NCI-H187 (cell line): ENCODE measurements at places on chromosomes 16 and 17.

GRCh38 chr17:82856361-82856760 lies 16.5 kb upstream of the ZNF750 start:
- no peak for DNase-seq

DNA sequence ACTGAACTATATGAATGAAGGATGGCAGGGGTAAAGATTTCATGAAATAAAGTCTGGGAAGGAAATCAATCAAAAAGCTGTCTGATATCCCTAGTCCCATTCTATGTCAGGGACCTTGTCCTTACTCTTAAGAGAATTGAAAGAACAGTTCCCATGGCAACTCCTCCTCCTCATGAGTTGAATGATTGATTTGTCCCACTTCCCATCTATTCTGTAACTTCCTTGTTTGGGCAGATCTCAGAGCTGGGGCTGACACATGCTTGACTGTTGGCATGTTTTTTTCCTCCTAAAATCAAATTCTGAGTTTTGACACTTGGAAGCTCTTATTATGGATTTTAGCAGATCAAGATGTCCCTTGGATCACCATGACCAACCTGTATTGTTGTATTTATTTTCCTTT lies 1138.6 kb upstream of the CDH8 start:
- DNase-seq: no peak

DNA sequence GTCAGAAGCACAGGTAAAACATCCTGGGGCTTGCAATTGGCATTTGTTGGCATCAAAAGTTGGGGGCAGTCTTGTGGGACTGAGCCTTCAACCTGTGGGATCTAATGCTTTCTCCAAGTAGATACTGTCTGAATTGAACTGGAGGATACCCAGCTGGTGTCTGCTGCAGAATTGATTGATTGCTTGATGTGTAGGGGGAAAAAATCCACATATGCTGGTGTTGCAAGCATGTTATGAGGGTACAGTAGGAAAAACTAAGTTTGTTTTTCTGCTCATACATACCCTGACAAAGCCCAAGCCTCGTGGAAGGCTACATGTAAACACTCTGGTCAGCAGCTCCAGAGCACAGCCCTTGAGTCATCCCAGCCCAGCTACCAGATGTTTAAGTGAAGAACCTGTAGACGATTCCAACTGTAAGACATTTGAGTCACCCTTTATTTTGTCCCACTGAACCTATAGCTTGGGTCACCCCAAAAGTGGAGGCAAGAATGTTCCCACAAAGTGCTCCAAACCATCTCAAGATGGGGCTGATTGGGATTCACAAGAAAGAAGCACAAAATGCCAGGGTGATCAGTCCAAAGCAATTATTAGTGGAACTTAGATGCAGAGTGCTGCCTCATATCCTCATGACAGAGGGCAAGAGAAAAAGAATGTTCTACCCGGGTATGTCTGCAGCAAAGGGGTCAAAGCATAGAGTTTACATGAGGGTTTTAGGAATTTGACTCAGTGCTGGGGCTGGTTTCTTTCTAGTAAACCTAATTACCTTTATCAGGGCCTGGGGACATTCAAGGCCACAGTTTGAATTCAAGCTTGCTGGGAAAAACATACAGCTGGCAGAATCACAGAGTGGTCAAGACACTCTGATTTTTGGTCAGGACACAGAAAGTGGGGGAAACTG lies 9.6 kb upstream of the APPBP2 start:
- DNase-seq: no peak

- DNase-seq: peak; percentile 57
These were observed 461.0 kb upstream of the C16orf82 start for GRCh38 chr16:26605626-26606271.

DNA sequence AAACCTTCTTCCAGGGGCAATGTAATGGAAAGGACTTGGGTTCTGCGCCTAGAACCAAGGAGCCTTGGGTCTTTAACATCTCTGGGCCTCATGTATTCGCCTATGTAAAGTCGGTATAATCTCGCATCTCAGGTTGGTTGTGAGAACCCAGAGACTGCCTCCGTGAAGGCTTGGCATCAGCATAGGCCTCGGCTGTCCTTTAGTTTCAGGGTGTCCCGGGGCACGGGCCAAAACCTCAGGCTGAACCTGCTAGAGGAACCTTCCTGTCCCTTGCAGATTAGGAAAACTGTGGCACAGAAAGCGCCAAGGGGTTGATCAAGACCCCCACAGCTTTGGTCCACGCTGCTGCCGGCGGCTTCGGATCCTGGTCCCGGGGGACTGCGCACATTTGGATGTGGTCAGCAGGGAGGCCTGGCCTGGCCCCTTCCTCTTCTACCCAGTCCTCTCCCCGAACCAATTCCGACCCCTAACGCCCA lies 772 bp upstream of the PHAF1 start:
- no peak for DNase-seq

DNA sequence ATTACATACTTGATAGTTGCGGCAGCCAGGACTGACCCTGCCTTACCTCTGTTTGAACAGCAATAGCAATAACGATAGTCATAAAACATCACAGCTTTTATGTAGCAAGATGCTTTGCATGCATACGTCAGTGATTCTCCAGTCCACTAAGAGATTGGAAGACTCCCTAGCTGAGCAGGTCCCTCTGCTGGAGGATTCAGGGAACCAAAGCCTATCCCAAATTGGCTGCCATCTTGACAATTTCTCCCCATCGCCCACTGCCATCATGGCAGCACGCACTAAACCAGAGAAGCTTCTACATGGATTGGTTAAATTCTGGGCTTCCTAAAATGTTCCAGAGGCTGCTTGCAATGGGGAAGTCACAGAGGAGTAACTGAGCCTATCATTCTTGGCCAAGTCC lies 360.6 kb upstream of the XYLT1 start:
- no peak for DNase-seq

- DNase-seq: no peak
These were observed 322.8 kb downstream of the XYLT1 start for GRCh38 chr16:17147942-17148341.

DNA sequence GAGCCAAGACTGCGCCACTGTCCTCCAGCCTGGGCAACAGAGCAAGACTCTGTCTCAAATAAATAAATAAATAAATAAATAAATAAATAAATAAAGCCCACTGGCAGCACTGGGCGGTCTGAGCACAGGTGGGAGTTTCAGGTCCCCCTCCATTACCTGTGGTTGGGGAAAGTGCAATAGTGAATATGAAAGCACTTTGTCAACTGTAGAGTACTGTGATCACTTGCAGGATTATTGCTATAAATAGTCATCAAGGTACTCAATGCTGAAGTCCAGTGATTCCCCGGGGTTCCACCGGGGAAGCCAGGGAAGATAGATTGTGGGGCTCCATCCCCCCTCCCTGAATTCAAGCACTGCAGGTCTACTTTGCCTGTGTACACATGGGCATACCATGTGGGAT lies 42.7 kb upstream of the CPNE2 start:
- DNase-seq: no peak

DNA sequence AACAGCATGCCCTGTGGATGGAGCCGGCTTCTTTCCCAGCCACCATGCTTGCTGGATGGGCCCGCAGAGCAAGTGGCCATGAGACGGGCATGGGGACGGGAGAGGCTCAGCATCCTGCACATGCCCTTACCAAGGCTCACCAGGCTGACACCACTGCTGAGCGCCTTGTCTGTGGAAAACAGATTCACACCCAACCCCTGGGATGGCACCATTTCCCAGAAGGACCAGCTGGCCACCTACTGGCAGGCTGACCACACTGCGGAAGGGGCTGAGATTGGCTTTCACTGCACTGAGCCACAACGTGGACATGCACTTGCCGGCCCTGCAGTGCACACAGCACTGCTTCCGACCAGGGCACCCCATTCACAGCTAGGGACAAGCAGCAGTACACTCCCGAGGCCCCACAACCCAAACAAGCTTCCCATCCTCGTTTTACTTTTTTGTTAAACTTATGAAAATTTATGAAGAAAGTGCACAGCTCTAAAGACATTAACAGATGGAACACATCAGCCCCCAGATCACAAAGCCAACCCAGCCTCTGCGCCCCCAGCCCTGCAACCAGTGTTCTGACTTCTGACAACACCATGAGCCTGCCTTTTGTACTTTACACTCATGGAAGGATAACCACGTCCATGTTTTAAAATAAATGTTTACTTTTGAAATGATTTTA lies 13.9 kb upstream of the KRTAP17-1 start:
- no peak for DNase-seq

- no peak for DNase-seq
These were observed 12.5 kb downstream of the NOB1 start for GRCh38 chr16:69741951-69742904.

- DNase-seq: no peak
These were observed 18.9 kb upstream of the GOSR2 start for GRCh38 chr17:46903762-46904672.

- DNase-seq: no peak
These were observed 681.4 kb downstream of the CDH11 start for GRCh38 chr16:64440421-64440831.

GRCh38 chr17:78272181-78272913 lies 40.9 kb downstream of the TMEM235 start:
- no peak for DNase-seq

DNA sequence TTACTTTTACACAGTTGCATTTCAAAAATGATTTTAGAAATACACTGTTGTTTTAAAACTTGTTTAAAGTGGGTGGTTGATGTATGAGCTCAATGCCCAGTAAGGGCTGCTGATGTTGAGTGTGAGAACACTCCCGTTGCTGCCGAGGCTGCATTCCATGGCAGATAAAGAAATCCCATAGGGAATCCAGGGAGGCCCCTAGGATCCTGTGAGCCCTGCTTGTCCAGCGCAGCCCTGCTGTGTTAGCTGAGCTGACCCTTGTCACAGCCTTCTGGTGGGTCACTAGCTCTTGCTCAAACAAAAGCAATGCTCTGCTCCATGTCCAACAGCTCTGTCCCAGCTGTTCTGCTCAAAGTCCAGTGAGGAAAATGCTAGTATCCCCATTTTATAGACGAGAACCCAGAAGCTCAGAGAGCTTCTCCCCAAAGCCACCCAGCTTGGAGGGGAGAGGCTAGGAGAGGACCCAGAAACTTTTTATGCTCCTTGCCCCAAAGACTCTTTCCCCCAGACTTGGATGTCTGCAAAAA lies 18.6 kb upstream of the COL1A1 start:
- no peak for DNase-seq

- no peak for DNase-seq
These were observed 5.0 kb upstream of the RARA start for GRCh38 chr17:40303708-40304551.

GRCh38 chr17:31843070-31843745 lies 15.8 kb downstream of the COPRS start:
- no peak for DNase-seq

- no peak for DNase-seq
These were observed 2.9 kb downstream of the C17orf67 start for GRCh38 chr17:56830726-56831368.

DNA sequence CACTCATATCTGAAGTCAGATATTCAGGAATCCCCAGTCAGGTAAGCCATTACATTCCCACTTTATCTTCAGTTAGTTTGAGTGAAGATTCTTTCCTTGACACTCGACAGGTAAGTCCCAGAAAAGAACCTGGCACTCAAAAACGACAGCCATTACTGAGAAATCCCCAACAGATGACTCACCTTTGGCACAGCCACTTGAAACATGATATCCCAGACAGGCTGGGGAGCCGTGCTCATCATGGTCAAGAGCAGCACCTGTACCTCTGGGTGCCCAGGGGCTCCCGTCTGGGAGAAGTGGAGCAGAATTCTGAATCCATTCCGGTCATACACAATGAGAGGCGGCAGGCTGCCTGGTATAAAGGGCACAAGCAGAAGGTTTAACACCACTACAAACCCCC lies 16.8 kb upstream of the COG7 start:
- DNase-seq: no peak

DNA sequence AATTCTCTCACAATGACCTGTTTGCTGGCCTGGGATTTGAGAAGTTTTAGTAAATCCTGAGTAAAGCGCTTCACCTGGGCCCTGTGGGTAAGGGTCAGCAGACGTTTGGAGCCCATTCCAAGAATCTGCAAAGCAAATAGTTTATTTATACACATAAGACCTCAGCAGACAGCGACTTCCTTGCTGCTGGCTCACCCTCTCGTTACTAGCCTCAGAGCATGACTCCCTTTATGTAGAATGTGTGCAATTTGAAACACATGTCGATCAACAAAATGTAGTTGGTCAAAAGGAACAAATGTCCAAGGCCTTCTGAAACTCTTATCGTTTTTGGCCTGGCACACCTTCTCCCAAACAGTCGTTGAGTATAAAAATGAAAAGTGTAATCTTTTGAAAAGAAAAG lies 31.3 kb downstream of the MARF1 start:
- DNase-seq: no peak

DNA sequence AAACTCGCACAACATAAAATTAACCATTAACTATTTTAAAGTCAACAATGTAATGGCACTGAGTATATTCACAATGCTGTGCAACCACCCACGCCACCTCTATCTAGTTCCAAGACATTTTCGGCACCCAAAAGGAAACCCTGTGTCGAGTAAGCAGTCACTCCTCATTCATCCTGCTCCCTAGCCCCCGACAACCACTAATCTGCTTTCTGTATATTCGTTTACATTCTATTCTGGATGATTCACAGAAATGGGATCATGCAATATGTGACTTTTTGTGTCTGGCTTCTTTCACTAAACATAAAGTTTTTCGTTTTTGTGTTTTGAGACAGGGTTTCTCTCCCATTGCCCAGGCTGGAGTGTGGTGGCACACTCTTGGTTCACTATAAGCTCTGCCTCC lies 42.2 kb upstream of the HAPSTR1 start:
- no peak for DNase-seq

DNA sequence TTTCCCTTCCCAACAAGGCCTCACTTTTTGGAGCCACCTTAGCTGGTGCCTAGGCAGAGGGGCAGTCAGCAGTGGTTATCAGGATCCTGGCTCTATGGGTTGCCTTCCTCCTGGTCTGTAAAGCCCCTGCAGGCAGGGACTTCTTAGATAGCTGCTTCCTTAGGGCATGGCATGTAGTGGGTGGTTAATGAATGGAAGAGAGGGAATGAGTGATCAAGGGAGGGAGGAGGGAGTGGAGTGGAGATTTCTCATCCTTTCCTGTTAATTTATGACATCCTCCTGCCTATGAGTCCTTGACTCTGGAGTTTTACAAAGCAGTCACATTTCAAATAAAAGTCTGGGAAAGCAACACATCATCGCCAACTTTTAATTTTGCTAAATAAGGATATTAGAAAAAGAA lies 40.7 kb downstream of the SNX20 start:
- no peak for DNase-seq

DNA sequence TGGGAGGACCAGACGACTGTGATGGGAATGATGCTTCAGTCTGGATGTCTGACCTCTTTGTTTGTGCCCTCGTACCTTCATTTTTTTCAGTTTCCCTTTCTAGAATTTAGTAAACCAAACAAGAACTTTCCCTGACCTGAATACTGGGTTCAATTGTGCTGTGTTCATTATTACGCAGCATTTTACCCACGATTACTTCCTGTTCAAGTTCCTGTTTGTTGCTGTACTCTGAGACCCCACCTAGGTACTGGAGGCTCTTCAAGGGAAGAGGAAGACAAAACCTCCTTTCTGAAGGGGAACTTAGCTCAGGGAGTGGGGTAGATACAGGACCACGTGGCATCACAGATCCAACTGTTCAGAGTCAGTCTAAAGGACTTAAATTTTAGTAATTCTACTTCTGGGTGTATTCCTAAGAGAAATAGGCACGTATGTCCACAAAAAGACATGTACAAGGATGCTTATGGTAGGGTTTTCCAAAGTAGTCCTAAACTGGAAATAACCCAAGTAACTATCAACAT lies 9.2 kb upstream of the PRKCB start:
- no peak for DNase-seq
